Sigmoid colon (tissue), 7 donors: ENCODE measurements at places on chromosomes 11 and 22. TPM values are rescaled to one million over a fixed set of nuclear protein-coding genes. Genes with fewer than 3 reads are reported as not detected.

- H3K4me3 ChIP-seq, result no peak overlapping the region
- DNase-seq, result no peak
- peaks cover 7% of the 10 kb centered on the region for H3K4me1 ChIP-seq
- H3K27ac ChIP-seq, result no peak overlapping the region
- no peaks in the 10 kb centered on the region for H3K27me3 ChIP-seq
Measured at GRCh38 chr11:115920092-115920461, 415.9 kb upstream of the CADM1 start.

GRCh38 chr22:22865311-22866072 is 22.1 kb upstream of the IGLL5 start:
- no peak for DNase-seq
- H3K36me3 ChIP-seq, result no peaks in the 10 kb centered on the region
- no peak overlapping the region for H3K27ac ChIP-seq
- no peak overlapping the region for H3K4me3 ChIP-seq
- no peaks in the 10 kb centered on the region for H3K27me3 ChIP-seq

DNA sequence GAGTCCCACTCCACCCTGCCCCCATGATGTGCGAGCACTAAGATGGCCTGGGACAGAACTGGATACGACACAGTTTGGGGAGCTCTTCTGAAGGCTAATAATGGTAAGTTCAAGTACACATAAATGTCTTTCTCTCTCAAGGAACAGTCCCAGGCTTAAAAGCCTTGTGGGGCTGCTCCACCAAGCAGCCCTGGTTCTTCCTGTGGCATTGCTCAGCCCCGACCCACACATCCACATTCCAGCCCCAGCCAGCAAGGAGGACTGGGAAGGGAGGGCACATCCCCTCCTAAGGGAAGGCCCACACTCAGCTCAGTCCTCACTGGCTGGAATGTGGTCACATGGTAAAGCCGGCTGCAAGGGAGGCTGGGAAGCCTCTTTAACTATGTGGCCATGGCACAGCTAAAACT is 13.3 kb upstream of the MB start:
- peak; percentile 67 for DNase-seq
- H3K4me3 ChIP-seq, result no peak overlapping the region
- H3K27ac ChIP-seq, result peak overlapping the region; percentile 88
- H3K36me3 ChIP-seq, result no peaks in the 10 kb centered on the region
- no peaks in the 10 kb centered on the region for H3K27me3 ChIP-seq
- H3K4me1 ChIP-seq, result peaks cover 14% of the 10 kb centered on the region

DNA sequence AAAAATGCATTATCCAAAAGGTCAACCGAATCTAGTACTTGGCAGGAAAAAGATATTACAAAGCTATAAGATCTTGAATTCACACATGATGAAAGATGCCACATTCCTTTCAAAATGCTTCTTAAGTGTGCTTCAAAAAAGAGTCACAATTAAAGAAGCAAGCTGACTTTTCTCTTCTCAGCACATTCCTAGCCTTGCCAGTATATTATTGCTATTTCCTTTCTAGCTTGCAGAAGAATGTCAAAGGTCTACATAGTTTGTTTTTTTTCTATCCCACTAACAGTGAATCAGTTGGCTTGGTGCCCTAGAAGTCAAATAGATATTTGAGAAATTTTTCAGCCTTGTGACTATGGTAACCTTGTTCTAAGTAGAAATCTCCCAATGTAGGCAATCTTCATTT is 56.8 kb downstream of the GUCY1A2 start:
- no peak overlapping the region for H3K4me3 ChIP-seq
- H3K36me3 ChIP-seq, result no peaks in the 10 kb centered on the region
- no peak for DNase-seq
- no peaks in the 10 kb centered on the region for H3K4me1 ChIP-seq
- H3K27ac ChIP-seq, result no peak overlapping the region
- H3K27me3 ChIP-seq, result no peaks in the 10 kb centered on the region

GRCh38 chr22:17911887-17912286 is 112.5 kb downstream of the MICAL3 start:
- no peak overlapping the region for H3K4me3 ChIP-seq
- H3K4me1 ChIP-seq, result peaks cover 68% of the 10 kb centered on the region
- no peaks in the 10 kb centered on the region for H3K27me3 ChIP-seq
- H3K36me3 ChIP-seq, result no peaks in the 10 kb centered on the region
- H3K27ac ChIP-seq, result peak overlapping the region; percentile 85

- DNase-seq, result no peak
- H3K27me3 ChIP-seq, result no peaks in the 10 kb centered on the region
- no peak overlapping the region for H3K27ac ChIP-seq
- H3K4me1 ChIP-seq, result no peaks in the 10 kb centered on the region
Measured at GRCh38 chr11:34540870-34541269, 27.3 kb upstream of the ELF5 start.

GRCh38 chr11:15912825-15913224 is 443.5 kb downstream of the SOX6 start:
- no peak overlapping the region for H3K4me3 ChIP-seq
- H3K4me1 ChIP-seq, result no peaks in the 10 kb centered on the region
- no peaks in the 10 kb centered on the region for H3K36me3 ChIP-seq
- H3K27ac ChIP-seq, result no peak overlapping the region
- no peak for DNase-seq

DNA sequence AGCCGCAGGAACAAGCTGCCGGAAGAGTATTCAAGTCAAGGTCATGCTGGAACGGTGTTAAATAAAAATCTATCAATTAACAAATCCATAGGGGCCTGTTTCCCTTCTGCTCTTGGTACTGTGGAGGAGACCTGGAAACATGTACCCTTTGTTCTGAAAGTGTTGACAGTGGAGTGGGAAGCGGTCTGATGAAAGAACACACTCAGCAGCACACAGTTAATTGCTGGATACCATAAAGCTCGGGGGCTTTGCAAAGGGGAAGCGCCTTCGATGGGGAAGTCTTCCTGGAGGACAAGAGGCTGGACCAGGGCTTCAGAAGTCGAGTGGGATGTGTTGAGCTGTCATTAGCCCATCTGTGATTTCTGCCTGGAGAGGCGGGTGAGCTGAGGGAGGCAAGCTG is 112.5 kb upstream of the CLPB start:
- no peaks in the 10 kb centered on the region for H3K36me3 ChIP-seq
- H3K27ac ChIP-seq, result no peak overlapping the region
- no peaks in the 10 kb centered on the region for H3K4me1 ChIP-seq
- no peak for DNase-seq
- no peak overlapping the region for H3K4me3 ChIP-seq

- H3K27ac ChIP-seq, result no peak overlapping the region
- H3K36me3 ChIP-seq, result no peaks in the 10 kb centered on the region
- no peaks in the 10 kb centered on the region for H3K4me1 ChIP-seq
Measured at GRCh38 chr22:17266251-17266971, 47.2 kb upstream of the ADA2 start.

DNA sequence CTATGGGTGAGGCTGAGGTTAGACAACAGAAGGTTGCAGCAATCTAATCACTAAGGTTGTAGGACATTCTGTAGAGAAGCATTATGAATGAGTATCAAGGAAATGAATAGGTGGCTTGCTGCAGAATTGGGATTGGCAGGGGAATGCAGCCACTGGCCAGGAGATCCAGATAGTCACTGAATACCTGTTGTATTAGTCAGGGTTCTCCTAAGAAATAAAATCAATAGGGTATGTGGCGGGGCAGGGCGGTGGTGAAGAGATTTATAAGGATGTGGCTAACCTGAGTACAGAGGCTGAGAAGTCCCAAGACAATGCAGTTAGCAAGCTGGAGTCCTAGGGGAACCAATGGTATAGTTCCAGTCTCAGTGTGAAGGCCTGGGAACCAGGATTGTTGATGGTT is 163.0 kb downstream of the SPON1 start:
- no peaks in the 10 kb centered on the region for H3K27me3 ChIP-seq
- no peak for DNase-seq
- H3K4me3 ChIP-seq, result no peak overlapping the region
- H3K36me3 ChIP-seq, result no peaks in the 10 kb centered on the region

- peaks cover 35% of the 10 kb centered on the region for H3K36me3 ChIP-seq
- no peak overlapping the region for H3K4me3 ChIP-seq
- no peak overlapping the region for H3K27ac ChIP-seq
- DNase-seq, result peak; percentile 44
- no peaks in the 10 kb centered on the region for H3K27me3 ChIP-seq
- H3K4me1 ChIP-seq, result no peaks in the 10 kb centered on the region
Measured at GRCh38 chr11:73972620-73973449, 9.8 kb downstream of the UCP2 start.

Gene RAG1
- 0.22 TPM for polyA plus RNA-seq

Gene APOA4
- polyA plus RNA-seq, result 3.0 TPM

Gene MAPK8IP1
- polyA plus RNA-seq, result 1.2 TPM

Gene GRM5
- not detected for polyA plus RNA-seq

Gene GAL3ST1
- polyA plus RNA-seq, result 3.6 TPM

Gene OTOG
- polyA plus RNA-seq, result not detected

Gene KCNE3
- 30.1 TPM for polyA plus RNA-seq

Gene PRSS23
- 25.2 TPM for polyA plus RNA-seq

Gene TEAD1
- 4.2 TPM for polyA plus RNA-seq
